Adrenal gland (tissue), 19 donors: ENCODE measurements at places on chromosomes 4 and X. TPM values are rescaled to one million over a fixed set of nuclear protein-coding genes. Genes with fewer than 3 reads are reported as not detected.

FAAH2 gene
- 0.92 TPM for total RNA-seq

DNA sequence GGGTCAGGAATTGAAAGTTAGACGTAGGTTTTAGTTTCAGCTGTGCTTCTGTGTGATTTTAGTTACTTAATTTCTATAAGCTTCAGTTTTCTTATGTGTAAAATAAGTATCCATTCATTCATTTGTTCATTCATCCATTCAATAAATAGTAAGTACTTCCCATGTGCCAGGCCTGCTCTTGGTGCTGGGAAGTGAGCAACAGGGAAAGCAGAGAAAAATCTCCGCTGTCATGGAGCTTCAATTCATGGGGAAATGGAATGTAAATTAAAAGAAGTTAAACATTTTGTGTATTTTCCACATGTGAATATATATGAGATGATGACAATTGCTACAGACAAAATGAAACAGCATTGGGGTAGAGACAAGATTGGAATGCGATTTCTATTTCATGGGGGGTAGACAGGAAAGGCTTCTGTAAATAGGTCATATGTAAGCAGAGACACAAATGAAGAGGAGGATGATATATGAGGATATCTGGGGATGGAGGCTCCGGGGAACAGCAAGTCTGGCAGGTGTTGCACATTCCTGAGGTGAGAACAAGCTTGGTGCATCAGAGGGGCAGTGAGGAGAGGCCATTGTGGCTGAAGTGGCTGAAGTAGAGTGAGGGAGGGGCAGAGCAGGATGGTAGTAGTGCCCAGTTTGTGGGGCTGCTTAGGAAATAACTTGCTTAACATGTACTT, 66.2 kb downstream of the FHIP1A start:
- no peak overlapping the region for H3K27ac ChIP-seq
- H3K36me3 ChIP-seq = no peaks in the 10 kb centered on the region
- H3K4me1 ChIP-seq = no peaks in the 10 kb centered on the region
- H3K4me3 ChIP-seq = no peak overlapping the region
- DNase-seq = no peak

GRCh38 chr4:118821590-118822293, 14.2 kb downstream of the SEC24D start:
- no peaks in the 10 kb centered on the region for H3K27me3 ChIP-seq
- H3K36me3 ChIP-seq = no peaks in the 10 kb centered on the region
- H3K4me3 ChIP-seq = no peak overlapping the region
- no peak overlapping the region for H3K27ac ChIP-seq

CDKL2 gene
- total RNA-seq = 1.8 TPM

- no peak overlapping the region for H3K27ac ChIP-seq
- no peak overlapping the region for H3K4me3 ChIP-seq
Measured at GRCh38 chr4:87152310-87153041, 67.9 kb downstream of the KLHL8 start.

DNA sequence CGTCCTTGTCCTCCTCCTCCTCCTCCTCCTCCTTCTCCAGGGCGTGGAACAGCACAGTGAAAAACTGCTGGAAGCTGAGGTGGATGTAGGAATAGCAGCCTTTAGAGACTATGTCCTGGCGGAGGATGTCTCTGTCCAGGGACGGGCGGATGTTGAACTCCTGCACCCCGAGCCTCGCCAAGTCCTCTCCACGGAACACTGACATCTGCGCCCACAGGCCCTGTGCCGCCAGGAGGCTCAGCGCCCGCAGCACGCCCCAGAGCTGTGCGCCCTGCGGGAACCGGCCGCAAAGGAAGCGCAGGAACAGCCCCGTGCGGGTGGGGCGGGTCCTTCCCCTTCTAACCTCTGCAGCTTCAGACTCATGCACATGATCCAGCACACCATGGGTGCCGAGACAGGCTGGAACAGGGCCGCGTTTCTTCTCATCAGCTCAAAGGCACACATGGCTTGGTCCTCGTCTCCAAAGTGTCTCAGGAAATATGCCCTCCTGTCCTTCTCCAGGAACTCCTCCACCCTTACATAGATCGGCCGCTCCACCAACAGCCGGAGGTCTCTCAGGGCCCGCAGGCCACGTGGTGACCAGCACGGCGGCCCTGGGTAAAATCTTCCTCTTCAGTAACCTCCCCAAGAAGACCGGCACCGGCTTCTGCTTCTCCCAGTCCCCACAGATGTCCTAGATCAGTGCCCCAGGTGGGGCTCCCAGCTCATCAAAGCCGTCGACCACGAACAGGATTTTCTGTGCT, 1.2 kb downstream of the NLRP2B start:
- no peak for DNase-seq
- H3K4me3 ChIP-seq = no peak overlapping the region
- peaks cover 12% of the 10 kb centered on the region for H3K27me3 ChIP-seq
- no peak overlapping the region for H3K27ac ChIP-seq

- no peak overlapping the region for H3K4me3 ChIP-seq
- peak; percentile 53 for DNase-seq
- H3K27ac ChIP-seq = no peak overlapping the region
- H3K27me3 ChIP-seq = no peaks in the 10 kb centered on the region
Measured at GRCh38 chrX:129360175-129360574, 163.1 kb downstream of the SMARCA1 start.

DNA sequence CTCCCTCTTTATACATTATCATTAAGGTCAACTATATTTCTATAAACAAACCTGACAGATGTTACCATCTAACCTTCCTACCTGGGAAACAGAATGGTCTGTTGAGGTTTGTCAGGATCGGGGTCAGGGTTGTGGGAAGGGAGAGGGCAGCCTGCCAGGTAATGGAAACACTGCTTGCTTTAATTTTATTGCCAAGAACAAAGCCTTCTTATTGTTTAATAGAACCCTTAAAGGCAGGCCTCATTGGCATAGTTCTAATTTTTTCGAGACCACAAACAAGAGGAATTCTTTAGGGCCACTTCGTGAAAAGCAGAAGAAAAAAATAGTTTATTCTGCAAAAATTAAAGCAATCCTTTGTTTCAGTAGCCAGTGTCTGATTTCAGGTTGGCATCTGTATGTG, 113.2 kb downstream of the MID1 start:
- no peak overlapping the region for H3K27ac ChIP-seq
- H3K36me3 ChIP-seq = no peaks in the 10 kb centered on the region
- H3K4me3 ChIP-seq = no peak overlapping the region
- DNase-seq = no peak

RTL3 gene
- not detected for total RNA-seq

DNA sequence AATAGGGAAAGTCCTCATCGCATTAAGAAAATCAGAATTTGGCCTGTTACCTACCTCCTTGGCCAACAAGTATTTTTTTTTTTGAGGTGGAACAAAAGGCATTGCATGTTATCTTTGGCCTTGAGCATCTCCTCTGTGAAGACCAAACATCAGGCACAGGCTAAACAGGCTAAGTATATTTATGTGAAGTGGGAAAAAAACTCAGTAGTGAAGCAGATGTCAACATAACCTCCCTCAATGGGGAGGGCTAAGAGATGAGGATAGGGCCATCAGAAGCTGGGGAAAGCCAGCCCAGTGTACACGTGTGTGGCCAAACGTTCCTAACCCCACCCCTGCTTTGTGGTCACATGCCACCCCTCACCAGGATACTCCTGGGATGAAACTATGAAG, 102.5 kb downstream of the FNIP2 start:
- no peaks in the 10 kb centered on the region for H3K4me1 ChIP-seq
- no peak for DNase-seq

DNA sequence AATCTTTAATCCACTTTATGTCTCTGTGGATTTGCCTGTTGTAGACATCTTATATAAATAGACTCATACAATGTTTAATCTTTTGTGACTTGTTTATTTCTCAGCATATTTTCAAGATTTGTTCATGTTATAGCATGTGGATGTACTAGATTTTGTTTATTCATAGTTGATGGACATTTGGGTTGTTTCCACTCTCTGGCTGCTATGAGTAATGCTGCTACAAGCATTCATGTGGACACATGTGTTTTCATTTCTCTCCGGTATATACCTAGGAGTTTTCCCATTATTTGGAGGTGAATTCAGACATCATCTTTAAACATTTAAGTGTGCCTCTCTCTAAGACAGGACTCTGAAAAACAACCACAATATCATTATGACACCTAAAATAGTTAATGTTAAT, 2.3 kb downstream of the IKBKG start:
- H3K4me3 ChIP-seq = no peak overlapping the region
- H3K27me3 ChIP-seq = no peaks in the 10 kb centered on the region
- peaks cover 6% of the 10 kb centered on the region for H3K36me3 ChIP-seq
- H3K27ac ChIP-seq = no peak overlapping the region
- H3K4me1 ChIP-seq = peaks cover 10% of the 10 kb centered on the region

WAS gene
- total RNA-seq = 22.5 TPM

- peaks cover 3% of the 10 kb centered on the region for H3K36me3 ChIP-seq
- no peaks in the 10 kb centered on the region for H3K4me1 ChIP-seq
- H3K27ac ChIP-seq = no peak overlapping the region
- H3K27me3 ChIP-seq = no peaks in the 10 kb centered on the region
Measured at GRCh38 chr4:85430226-85430625, 44.7 kb upstream of the ARHGAP24 start.

GRCh38 chr4:61605984-61606383, 405.9 kb downstream of the ADGRL3 start:
- no peak overlapping the region for H3K27ac ChIP-seq
- no peaks in the 10 kb centered on the region for H3K4me1 ChIP-seq
- no peak for DNase-seq
- H3K4me3 ChIP-seq = no peak overlapping the region

DNA sequence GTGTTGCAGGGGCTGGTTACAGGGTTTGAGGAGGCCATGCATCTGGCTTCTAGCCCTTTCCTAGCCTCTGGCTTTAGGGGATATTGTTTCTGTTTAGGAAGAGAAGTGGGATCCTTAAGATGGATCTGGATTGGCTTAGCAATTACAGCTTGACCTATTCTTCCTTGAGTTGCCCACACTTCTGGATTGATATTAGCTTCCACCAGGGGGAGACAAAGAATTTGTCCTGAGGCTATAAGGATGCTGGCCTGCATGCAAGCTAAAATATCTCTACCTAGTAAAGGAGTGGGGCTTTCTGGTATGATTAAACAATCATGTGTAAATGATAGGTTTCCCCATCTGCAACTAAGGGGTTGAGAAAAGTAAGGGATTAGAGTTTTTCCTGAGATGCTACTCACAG, 117.2 kb downstream of the TEX13C start:
- no peak for DNase-seq
- no peaks in the 10 kb centered on the region for H3K36me3 ChIP-seq
- no peak overlapping the region for H3K4me3 ChIP-seq
- no peak overlapping the region for H3K27ac ChIP-seq
- no peaks in the 10 kb centered on the region for H3K4me1 ChIP-seq
- no peaks in the 10 kb centered on the region for H3K27me3 ChIP-seq

- peak; percentile 88 for DNase-seq
- no peak overlapping the region for H3K4me3 ChIP-seq
- no peaks in the 10 kb centered on the region for H3K36me3 ChIP-seq
- H3K4me1 ChIP-seq = no peaks in the 10 kb centered on the region
Measured at GRCh38 chrX:4805502-4805901, 1092.1 kb upstream of the PRKX start.

GRCh38 chr4:147488556-147488955, 7.7 kb downstream of the EDNRA start:
- H3K4me1 ChIP-seq = no peaks in the 10 kb centered on the region
- H3K27ac ChIP-seq = no peak overlapping the region
- H3K36me3 ChIP-seq = no peaks in the 10 kb centered on the region

FGFBP2 gene
- total RNA-seq = 2.1 TPM

DNA sequence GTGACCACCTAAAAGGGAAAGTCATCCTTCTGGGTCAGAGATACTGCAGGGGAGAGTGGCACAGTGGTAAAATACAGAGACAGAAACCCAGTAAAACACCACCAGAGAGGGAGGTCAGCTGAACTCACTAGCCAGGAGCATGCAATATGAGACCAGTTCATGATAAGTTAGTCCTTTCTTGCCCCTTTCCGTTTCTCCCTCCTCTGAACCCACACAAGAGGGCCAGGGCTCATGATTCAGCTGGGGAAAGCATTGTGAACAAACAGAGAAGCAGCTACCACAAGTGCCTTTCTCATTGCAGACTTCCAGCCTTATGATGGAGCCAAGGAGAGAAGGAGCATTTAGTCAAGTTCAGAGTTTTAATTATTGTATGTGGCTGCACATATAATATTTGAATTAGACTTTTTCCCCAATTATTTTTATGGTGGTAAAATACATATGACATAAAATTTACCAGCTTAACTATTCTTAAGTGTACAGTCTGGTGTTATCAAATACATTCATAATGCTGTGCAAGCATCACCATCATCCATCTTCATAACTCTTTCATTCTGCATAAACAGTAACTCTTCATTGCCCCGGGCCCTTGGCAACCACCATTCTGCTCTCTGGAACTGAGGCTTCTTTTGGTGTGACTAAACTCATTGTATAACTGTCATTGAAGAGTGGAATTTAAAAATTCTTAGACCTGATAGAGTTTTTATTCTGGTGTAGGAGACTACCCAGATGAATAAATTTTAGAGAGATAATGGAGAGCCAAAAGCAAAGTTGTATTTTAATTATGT, 114.6 kb downstream of the DDIT4L start:
- no peak overlapping the region for H3K4me3 ChIP-seq
- no peaks in the 10 kb centered on the region for H3K27me3 ChIP-seq
- H3K27ac ChIP-seq = no peak overlapping the region
- DNase-seq = peak; percentile 76

GRCh38 chrX:71944369-71944768, 33.7 kb downstream of the NHSL2 start:
- no peak for DNase-seq
- no peak overlapping the region for H3K4me3 ChIP-seq
- no peaks in the 10 kb centered on the region for H3K36me3 ChIP-seq
- H3K27ac ChIP-seq = no peak overlapping the region
- H3K4me1 ChIP-seq = no peaks in the 10 kb centered on the region

DNA sequence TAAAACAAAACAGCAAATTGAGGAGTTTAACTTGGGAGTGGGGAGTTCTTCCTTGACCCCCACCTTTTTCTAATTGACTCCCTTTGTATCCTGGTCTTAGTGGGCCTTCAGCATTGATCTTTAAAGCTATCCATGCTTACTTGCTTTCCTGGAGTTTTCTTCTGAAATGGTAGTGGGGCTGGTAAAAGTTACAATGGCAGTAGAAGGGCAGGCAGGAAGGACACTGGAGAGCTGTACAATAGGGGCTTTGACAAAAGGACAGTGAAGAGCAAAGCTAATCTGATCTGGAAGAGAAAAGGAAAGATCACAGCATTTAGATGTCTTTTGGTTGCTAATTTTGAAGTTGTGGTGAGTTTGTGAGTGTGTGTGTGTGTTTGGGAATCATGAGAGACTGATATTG, 111.5 kb downstream of the MID1 start:
- no peak overlapping the region for H3K27ac ChIP-seq
- no peaks in the 10 kb centered on the region for H3K27me3 ChIP-seq
- H3K4me3 ChIP-seq = no peak overlapping the region

BMPR1B gene
- 7.4 TPM for total RNA-seq

NPNT gene
- 4.5 TPM for total RNA-seq

PRR32 gene
- total RNA-seq = not detected

GRCh38 chrX:66018585-66019309, 21.1 kb downstream of the VSIG4 start:
- no peaks in the 10 kb centered on the region for H3K4me1 ChIP-seq
- DNase-seq = no peak
- peaks cover 14% of the 10 kb centered on the region for H3K27me3 ChIP-seq
- H3K36me3 ChIP-seq = no peaks in the 10 kb centered on the region
- no peak overlapping the region for H3K4me3 ChIP-seq
- H3K27ac ChIP-seq = no peak overlapping the region

- H3K27ac ChIP-seq = no peak overlapping the region
- DNase-seq = no peak
- no peak overlapping the region for H3K4me3 ChIP-seq
- no peaks in the 10 kb centered on the region for H3K4me1 ChIP-seq
Measured at GRCh38 chr4:158754385-158755180, 14.2 kb upstream of the FNIP2 start.

GRCh38 chr4:25486171-25486570, 109.1 kb downstream of the ANAPC4 start:
- H3K27me3 ChIP-seq = no peaks in the 10 kb centered on the region
- no peaks in the 10 kb centered on the region for H3K36me3 ChIP-seq
- H3K4me1 ChIP-seq = no peaks in the 10 kb centered on the region
- no peak overlapping the region for H3K4me3 ChIP-seq
